ENCODE measurements at places on chromosomes 11 and 22.

DNA sequence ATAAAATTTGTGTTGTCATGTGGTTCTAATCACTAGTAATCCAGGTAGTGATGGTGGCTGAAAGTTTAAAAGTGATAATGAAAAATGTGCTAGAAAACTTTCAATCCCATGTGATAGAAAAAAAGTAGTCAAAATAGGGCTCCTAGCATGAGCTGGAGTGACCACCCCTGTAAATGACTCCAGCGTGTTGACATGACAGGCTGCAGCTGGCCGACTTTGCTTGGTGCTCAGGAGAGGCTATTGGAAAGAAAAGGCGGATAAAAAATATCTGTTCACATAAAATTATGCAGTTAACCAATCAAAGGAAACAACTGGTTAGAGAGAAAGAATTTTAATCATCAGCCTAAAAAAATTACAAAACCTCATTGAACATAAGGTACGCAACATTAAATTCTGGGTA lies 16.9 kb upstream of the MTCH2 start:
- no peak for DNase-seq

GRCh38 chr11:66981976-66982578 lies 7.0 kb downstream of the C11orf86 start:
- peak; percentile 72 for DNase-seq

DNA sequence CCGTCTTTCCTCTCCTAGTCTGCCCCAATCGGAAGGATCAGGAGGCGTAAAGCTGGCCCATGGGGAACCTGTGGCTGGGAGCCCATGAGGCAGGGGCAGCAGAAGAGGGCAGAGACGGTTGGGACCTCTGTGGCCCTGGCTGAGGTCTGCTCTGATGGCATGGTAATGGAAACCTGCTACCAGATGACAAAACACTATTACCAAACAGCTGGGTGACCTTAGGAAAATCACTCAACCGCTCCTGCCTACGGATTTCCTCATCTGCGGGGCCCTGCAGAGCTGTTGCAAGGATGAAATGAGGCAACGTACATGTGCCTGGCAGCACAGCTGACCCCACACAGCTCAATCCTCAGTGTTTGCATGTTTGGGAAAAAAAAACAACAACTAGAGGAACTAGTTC lies 4.6 kb downstream of the AP5B1 start:
- no peak for DNase-seq

DNA sequence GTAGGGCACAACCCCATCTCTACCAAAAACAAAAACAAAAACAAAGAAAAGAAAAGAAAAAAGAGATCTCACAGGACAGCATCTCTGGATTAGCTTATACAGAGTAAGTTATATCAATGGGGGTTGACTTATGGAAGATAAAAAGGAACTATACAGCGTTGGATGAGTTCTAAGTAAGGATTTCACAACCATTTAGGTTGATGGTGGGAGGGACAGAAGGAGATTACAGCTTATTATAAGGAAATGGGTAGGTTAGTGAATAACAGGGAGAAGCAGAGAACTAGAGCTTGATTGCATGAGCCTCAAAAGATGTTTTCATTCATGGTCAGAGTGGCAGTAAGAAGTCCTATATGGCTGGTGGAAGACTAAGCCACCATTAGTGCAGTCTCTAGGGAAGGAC lies 60.3 kb downstream of the CECR2 start:
- no peak for DNase-seq

GRCh38 chr22:22752199-22752555 lies 107.8 kb downstream of the GGTLC2 start:
- no peak for DNase-seq

GRCh38 chr11:85281550-85281949 lies 345.6 kb downstream of the DLG2 start:
- no peak for DNase-seq
